ENCODE measurements at places on chromosomes 3 and 15.

- no peak for DNase-seq
Observed at GRCh38 chr3:24457719-24458118, 36.9 kb downstream of the THRB start.

GRCh38 chr3:174862666-174863065, 3.5 kb downstream of the NAALADL2 start:
- no peak for DNase-seq

GRCh38 chr3:53545310-53545995, 51.0 kb downstream of the CACNA1D start:
- DNase-seq = no peak

DNA sequence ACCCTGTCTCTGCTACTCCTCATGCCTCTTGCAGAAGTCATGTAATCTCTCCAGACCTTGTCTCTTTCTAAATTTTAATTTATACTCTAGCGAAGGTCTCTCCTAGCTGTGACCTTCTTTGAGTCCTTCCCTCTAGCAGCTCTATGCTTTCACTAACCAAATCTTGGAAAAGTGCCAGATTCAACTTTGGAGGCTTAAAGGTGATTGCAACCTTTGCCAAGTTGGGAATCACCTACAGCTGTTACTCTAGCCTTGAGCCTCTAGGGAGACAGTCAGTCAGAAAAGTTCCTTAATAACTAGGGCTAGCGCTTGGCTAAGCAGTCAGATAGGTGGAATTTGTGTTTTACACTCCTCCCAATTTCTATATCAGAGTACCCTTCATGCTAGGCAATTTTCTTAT, 46.1 kb upstream of the ABI3BP start:
- no peak for DNase-seq

DNA sequence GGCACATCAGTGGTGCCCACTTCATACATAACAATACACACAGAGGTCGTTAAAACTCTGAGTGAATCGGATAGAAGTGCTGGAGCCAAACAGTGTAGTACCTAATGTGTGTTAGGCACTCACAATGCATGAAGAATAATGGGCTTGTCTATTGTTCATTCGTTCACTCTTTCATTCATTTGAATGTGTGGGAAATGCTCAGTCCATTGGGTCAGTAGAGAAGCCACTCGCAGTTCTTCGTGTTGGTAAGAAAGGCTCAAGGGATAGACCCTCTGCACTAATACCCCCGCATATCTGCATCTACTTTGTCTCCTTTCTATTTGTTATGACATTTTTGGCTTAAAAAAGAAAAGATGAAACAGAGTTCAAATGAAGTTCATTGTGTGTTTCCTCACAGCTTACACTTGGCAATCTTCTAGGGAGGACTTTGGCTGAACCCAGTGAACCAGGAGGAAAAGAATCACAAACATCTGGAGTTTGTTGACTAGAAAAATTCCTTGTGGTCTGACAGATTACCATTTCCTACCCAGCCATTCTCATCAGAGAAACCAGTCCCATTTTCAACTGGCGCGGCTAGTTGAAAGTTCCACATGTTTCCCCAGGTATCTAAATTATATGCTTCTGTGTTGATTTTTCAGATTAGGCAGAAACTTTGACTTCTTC, 32.8 kb upstream of the MFSD1 start:
- DNase-seq = no peak

- no peak for DNase-seq
Observed at GRCh38 chr15:74642734-74643664, 27.4 kb downstream of the CLK3 start.

GRCh38 chr3:163462446-163462845, 1615.8 kb downstream of the SI start:
- no peak for DNase-seq

GRCh38 chr3:133089906-133090485, 51.8 kb downstream of the TMEM108 start:
- DNase-seq = no peak

- DNase-seq = no peak
Observed at GRCh38 chr15:85891470-85891869, 96.7 kb upstream of the KLHL25 start.

DNA sequence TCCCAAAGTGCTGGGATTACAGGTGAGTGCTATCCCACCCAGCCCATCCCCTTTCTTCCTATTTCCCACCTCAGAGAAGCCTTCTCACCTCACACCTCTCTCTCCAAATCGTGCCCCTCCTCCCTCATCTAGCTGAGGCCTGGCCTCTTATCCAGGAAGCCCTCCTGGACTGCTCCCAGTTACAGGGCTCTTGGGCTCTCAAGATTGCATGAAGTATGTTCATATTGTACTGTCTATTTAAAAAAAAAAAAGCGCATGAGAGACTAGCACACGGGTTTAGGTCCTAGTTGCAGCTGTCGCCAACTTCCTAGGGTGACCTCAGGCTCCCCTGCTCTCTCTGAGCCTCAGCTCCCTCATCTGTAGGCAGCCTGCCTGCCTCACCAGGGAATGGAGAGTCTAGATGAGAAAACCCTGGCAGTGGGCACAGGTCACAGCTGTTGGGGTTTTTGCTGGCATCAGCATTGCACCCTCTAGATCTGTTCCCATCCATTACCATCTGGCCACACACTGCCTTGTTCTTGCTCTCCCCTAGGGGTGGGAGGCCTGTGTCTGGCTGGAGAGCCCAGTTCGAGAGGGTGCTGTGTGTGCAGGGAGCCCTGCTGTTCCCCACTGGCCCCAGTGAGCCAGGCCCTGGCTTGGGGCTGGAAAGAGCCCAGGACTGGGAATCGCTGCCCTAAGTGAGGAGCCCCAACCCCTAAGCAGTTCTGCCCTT, 24.2 kb upstream of the C15orf39 start:
- DNase-seq = no peak

DNA sequence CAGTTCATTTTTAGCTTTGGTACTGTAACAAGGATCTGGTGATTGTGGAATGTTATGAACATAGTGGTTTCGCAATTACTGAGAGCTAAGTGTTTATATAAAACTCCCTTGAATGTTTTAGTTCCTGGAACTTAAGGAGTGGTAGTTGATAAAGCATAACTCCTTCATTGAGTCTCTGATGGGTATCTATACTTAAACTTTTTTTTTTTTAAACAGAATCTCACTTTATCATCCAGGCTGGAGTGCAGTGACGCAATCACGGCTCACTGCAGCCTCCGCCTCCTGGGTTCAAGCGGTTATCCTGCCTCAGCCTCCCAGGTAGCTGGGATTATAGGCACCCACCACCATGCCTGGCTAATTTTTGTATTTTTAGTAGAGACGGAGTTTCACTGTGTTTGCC, 11.3 kb downstream of the PRKCI start:
- DNase-seq = no peak
